Common myeloid progenitor, CD34-positive (primary cell): ENCODE measurements at places on chromosomes 4 and X.

GRCh38 chrX:33465137-33465536 lies 253.8 kb upstream of the DMD start:
- no peaks in the 10 kb centered on the region for H3K4me1 ChIP-seq
- H3K4me3 ChIP-seq = no peak overlapping the region
- H3K27ac ChIP-seq = no peak overlapping the region
- no peaks in the 10 kb centered on the region for H3K27me3 ChIP-seq

DNA sequence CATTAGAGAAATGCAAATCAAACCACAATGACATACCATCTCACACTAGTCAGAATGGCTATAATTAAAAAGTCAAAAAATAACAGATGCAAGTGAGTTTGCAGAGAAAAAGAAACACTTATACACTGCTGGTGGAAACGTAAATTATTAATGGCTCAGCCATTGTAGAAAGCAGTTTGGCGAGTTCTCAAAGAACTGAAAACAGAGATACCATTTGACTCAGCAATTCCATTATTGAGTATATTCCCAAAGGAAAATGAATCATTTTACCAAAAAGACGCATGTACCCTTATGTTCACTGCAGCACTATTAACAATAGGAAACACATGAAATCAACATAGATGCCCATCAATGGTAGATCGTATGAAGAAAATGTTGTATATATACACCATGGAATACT lies 75.0 kb downstream of the NAA11 start:
- peaks cover 2% of the 10 kb centered on the region for H3K4me1 ChIP-seq
- no peak for DNase-seq
- no peaks in the 10 kb centered on the region for H3K27me3 ChIP-seq

- H3K36me3 ChIP-seq = no peaks in the 10 kb centered on the region
- H3K27ac ChIP-seq = no peak overlapping the region
- no peak overlapping the region for H3K4me3 ChIP-seq
- no peaks in the 10 kb centered on the region for H3K4me1 ChIP-seq
- DNase-seq = no peak
These were observed 294.1 kb upstream of the SFRP2 start for GRCh38 chr4:154082760-154083535.

- no peak overlapping the region for H3K4me3 ChIP-seq
- no peak for DNase-seq
- no peak overlapping the region for H3K27ac ChIP-seq
- no peaks in the 10 kb centered on the region for H3K36me3 ChIP-seq
These were observed 13.9 kb downstream of the MAMLD1 start for GRCh38 chrX:150377005-150377404.

- H3K4me3 ChIP-seq = no peak overlapping the region
- peak; percentile 77 for DNase-seq
- no peaks in the 10 kb centered on the region for H3K36me3 ChIP-seq
- H3K27ac ChIP-seq = no peak overlapping the region
- H3K4me1 ChIP-seq = peaks cover 23% of the 10 kb centered on the region
- H3K27me3 ChIP-seq = no peaks in the 10 kb centered on the region
These were observed 113.8 kb upstream of the STIM2 start for GRCh38 chr4:26746802-26747213.

GRCh38 chr4:8719421-8719820 lies 126.9 kb downstream of the CPZ start:
- DNase-seq = no peak
- no peak overlapping the region for H3K27ac ChIP-seq
- H3K4me3 ChIP-seq = no peak overlapping the region
- H3K27me3 ChIP-seq = peaks cover 18% of the 10 kb centered on the region

GRCh38 chrX:115595049-115595448 lies 34.1 kb downstream of the PLS3 start:
- H3K36me3 ChIP-seq = no peaks in the 10 kb centered on the region
- no peaks in the 10 kb centered on the region for H3K4me1 ChIP-seq
- no peak for DNase-seq
- H3K27ac ChIP-seq = no peak overlapping the region
- no peaks in the 10 kb centered on the region for H3K27me3 ChIP-seq
- H3K4me3 ChIP-seq = no peak overlapping the region

DNA sequence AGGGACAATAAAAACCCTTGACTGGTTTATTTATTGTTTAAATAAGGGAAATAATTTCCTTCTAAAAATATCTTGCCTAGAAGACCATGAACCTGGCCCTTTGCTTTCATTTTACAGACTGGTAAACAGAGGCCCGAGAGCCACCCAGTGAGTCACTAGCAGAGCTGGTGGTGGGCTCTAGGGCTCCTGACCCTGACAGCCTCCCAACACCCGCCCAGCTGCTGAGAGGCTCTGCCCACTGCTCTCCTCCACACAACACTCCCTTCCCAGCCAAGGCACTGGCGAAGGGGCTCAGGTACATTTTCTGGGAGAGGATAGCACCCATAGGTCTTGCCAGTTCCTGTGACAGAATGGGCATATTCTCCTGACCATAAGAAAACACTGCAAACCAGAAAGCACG lies 18.1 kb upstream of the PPEF2 start:
- no peak overlapping the region for H3K27ac ChIP-seq
- H3K4me3 ChIP-seq = no peak overlapping the region
- DNase-seq = no peak
- H3K4me1 ChIP-seq = no peaks in the 10 kb centered on the region
